Epithelial cell of alveolus of lung (primary cell): ENCODE measurements at places on chromosomes 4 and X. TPM values are rescaled to one million over a fixed set of nuclear protein-coding genes. Genes with fewer than 3 reads are reported as not detected.

Gene CXXC4
- 1.2 and 6.8 TPM in 2 replicates for total RNA-seq

Gene HSFX2
- total RNA-seq: 0.13 and 0.40 TPM in 2 replicates

Gene FAM156B
- total RNA-seq: 14.4 and 22.3 TPM in 2 replicates

Gene MAGEA2B
- not detected in 2 replicates for total RNA-seq

Gene XAGE2
- not detected in 2 replicates for total RNA-seq

Gene ART3
- total RNA-seq: 1.0 TPM in 1 of 2 replicates, not detected in the other

Gene HDX
- 4.9 and 6.4 TPM in 2 replicates for total RNA-seq

Gene ARR3
- total RNA-seq: not detected in 2 replicates

Gene ANK2
- total RNA-seq: 8.9 and 13.9 TPM in 2 replicates

Gene HSD17B11
- total RNA-seq: 36.8 and 75.4 TPM in 2 replicates

Gene FAM9C
- total RNA-seq: not detected in 2 replicates

Gene GPM6B
- 2.3 and 5.3 TPM in 2 replicates for total RNA-seq

Gene ZGRF1
- 6.1 and 7.8 TPM in 2 replicates for total RNA-seq

Gene CCDC160
- total RNA-seq: not detected in 2 replicates

Gene MAGEE2
- total RNA-seq: not detected in 2 replicates

Gene TFE3
- total RNA-seq: 57.7 and 85.8 TPM in 2 replicates
